Femur (tissue), 1 donor: ENCODE measurements at places on chromosomes 4 and X.
A peak's percentile ranks its signal among the peaks of the same experiment; 100 is the strongest.

- no peak for DNase-seq
Measured at GRCh38 chr4:139319571-139319970, 17.3 kb upstream of the NDUFC1 start.

GRCh38 chrX:107676559-107677378, 48.5 kb downstream of the PRPS1 start:
- peak; percentile 82 for DNase-seq

GRCh38 chr4:41389356-41389755, 132.6 kb downstream of the UCHL1 start:
- DNase-seq, result no peak

DNA sequence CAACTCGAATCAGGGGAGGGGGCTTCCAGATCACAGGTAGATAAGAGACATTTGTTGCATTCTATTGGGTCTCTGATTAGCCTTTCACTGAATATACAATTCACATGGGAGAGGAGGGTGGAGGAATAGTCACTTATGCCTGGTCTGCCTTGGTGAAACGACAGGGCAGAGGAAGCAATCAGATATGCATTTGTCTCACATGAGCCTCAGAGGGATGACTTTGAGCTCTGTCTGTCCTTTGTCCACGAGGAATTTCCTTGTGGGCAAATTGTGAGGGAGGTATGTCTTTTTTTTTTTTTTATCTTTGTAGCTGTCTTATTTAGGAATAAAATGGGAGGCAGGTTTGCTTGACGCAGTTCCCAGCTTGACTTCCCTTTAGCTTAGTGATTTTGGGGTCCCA, 28.5 kb upstream of the TMSB4X start:
- DNase-seq, result no peak

GRCh38 chrX:135345107-135345589, 35.9 kb downstream of the ETDC start:
- DNase-seq, result peak; percentile 68

DNA sequence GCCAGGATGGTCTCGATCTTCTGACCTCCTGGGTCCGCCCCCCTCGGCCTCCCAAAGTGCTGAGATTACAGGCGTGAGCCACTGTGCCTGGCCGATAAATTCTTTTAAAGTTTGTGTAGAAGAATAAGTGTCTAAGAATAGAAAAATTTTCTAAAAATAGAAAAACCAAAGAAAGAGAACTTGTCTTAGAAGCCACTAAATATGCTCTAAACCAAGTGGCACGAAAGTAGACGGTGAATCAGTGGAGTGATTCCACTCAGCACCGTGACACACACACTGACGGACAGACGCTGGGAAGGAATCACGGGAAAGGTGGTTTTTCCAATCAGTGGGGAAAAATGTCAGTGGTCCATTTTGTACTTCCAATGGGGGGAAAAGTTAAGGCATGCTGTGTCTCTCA, 72.7 kb upstream of the PSAPL1 start:
- DNase-seq, result no peak

- no peak for DNase-seq
Measured at GRCh38 chrX:124476562-124476961, 130.2 kb downstream of the SH2D1A start.

- DNase-seq, result no peak
Measured at GRCh38 chr4:81965454-81965853, 408.3 kb downstream of the HNRNPD start.

GRCh38 chrX:40468033-40468846, 112.5 kb upstream of the ATP6AP2 start:
- peak; percentile 55 for DNase-seq

GRCh38 chrX:148632444-148632843, 132.0 kb downstream of the AFF2 start:
- no peak for DNase-seq

- DNase-seq, result no peak
Measured at GRCh38 chr4:37641352-37641751, 44.8 kb downstream of the RELL1 start.

GRCh38 chrX:22063284-22063683, 31.2 kb downstream of the PHEX start:
- no peak for DNase-seq

- no peak for DNase-seq
Measured at GRCh38 chrX:148928811-148929210, 428.4 kb downstream of the AFF2 start.

DNA sequence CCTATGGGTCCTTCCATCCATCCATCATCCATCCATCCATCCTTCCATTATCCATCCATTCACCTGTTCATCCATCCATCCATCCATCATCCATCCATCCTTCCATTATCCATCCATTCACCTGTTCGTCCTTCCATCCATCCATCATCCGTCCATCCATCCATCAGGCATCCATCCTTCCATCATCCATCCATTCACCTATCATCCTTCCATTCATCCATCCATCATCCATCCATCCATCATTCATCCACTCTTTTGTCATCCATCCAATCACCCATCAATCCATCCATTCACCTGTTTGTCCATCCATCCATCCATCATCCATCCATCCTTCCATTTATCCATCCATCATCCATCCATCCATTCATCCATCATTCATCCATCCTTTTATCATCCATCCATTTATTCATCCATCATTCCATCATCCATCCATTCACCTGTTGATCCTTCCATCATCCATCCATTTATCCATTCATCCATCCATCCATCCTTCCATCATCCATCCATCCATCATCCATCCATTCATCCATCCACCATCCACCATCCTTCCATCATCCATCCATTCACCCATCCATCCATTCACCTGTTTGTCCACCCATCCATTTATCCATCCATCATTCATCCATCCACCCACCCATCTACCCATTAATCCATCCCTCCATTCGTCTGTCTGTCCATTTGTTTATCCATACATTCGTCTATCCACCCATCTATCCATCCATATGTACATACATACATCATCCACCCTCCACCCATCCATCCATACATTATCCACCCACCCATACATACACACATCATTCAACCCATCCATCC, 34.8 kb downstream of the SH3TC1 start:
- no peak for DNase-seq

GRCh38 chr4:123104310-123105025, 182.1 kb upstream of the NUDT6 start:
- no peak for DNase-seq

- DNase-seq, result no peak
Measured at GRCh38 chr4:167715176-167715575, 377.2 kb upstream of the ANXA10 start.

GRCh38 chr4:42048394-42048793, 58.1 kb downstream of the SLC30A9 start:
- DNase-seq, result no peak

- peak; percentile 76 for DNase-seq
Measured at GRCh38 chrX:49184294-49185281, 1.6 kb downstream of the PRICKLE3 start.

GRCh38 chr4:11019451-11020240, 335.1 kb upstream of the CLNK start:
- DNase-seq, result no peak

DNA sequence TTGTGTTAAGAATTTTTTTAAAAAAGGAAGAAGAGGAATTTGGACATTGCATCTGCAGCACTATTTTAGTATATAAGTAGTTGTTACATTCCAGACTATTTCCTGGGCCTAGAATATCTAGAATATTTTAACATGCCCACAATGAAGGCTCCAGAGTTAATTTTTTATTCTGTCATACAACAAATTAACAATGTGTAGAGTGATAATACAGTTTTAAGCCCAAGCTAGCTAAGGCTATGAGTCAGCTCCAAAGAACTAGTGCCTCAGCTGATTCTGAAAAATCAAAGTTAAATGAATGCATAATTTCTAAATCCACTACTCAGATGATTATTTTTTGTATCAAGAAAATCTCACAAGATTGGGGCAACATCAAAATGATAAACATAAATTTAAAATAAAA, 231.4 kb downstream of the PRDM5 start:
- no peak for DNase-seq

GRCh38 chr4:168979338-168979737, 30.7 kb downstream of the CBR4 start:
- DNase-seq, result no peak

- DNase-seq, result no peak
Measured at GRCh38 chr4:130393231-130393630, 1297.3 kb downstream of the C4orf33 start.

- DNase-seq, result no peak
Measured at GRCh38 chr4:108991551-108992328, 228.9 kb upstream of the ETNPPL start.

GRCh38 chrX:70672326-70672725, 227.7 kb downstream of the DLG3 start:
- DNase-seq, result no peak

GRCh38 chrX:68443155-68443868, 10.0 kb upstream of the OPHN1 start:
- DNase-seq, result no peak

GRCh38 chrX:137151403-137151802, 117.6 kb upstream of the GPR101 start:
- no peak for DNase-seq

DNA sequence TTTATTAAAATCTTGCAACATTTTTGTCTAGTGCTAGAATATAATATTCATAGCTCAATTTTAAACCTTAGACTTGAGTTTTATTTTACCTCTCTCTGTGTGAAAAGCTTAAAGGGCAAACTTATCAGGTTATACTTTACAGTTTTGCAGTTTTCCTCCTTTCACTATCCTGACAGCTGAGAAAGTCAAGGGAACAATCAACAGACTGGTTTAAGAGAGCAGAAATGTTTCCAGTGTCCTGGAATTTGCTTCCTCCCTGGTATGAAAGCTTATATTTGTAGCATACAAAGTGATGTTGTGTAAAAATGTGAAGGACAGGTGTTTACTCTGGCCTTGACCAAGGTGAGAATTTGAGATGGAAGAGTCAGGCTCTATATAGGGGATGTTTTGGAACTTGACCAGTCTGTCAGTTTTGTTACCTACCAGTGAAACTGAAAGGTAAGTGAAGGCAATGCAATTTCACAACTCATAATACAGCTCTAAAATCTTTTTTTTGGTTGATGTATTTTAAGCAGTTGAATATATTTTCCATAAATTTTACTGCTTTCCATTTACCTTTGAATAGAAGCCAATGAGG, 64.6 kb downstream of the FHIP1A start:
- DNase-seq, result no peak

DNA sequence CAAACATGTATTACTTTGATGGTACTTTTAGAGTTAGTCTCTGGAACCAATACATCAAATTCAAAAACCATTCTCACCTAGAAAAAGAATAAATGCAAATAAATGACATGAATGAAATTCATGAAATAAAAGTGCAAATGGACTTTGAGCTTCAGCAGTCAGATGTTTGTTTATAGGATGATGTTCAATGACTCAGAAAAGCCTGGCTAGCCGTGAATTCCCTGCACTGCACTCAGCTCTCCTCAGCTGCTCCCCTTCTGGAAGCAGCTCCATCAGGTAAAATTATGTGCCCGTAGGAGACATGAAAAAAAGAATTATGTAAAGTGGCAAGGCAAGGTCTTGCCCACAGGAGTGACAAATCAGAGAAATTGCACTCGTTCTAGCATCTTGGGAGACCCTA, 390.6 kb downstream of the GPM6A start:
- DNase-seq, result no peak

DNA sequence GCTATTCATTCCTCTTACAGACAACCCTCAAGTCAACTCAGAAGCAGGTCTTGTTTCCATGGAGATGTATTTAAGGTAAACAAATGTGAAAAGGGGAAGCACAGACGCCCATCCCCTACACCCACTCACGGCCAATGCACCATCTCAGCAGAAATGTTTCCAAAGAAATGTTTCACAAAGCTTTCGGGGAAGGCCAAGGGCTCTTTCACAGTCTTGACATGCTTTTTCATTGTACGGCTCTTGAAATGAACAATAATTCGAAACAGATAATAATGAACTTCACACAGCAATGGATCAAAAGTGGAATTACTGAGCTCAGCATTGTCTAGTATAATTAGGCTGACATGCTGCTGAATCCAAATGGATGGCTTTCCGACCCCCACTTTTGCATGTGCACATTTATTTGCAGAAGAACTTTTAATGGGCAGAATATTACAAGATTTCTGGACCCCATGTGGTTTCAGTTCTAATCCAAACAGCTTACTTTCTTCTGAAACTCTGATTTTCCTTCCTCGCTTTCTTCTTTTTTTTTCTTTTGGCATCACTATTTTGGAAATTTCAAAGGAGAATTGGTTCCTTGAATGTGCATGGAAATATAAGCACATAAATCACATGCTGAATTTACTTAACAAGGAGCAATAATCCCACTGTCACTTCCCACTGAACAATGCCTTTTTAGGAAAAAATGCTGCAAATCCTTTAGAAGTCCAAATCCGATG, 160.9 kb downstream of the SMIM20 start:
- peak; percentile 68 for DNase-seq

GRCh38 chrX:155148724-155149537, 67.3 kb upstream of the VBP1 start:
- DNase-seq, result no peak

DNA sequence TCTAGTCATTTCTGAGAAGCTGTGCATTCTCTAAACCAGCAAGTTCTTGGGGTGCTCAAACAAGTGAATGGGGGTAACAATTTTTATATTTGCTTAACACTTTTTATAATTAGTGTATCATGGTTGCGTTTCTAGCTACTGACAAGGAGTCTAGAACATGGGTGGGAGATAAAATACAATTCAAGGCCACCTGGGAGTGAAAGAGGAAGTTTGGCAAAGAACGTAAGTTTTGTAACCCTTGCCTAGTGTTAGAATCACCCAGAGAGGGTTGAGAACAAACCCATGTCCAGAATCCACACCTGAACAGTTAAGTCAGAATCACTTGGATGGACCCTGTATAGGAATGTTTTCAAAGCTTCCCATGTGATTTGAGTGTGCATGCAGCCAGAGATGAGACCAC, 92.7 kb downstream of the AFF2 start:
- no peak for DNase-seq

- no peak for DNase-seq
Measured at GRCh38 chr4:1735215-1735614, 13.9 kb downstream of the TACC3 start.

DNA sequence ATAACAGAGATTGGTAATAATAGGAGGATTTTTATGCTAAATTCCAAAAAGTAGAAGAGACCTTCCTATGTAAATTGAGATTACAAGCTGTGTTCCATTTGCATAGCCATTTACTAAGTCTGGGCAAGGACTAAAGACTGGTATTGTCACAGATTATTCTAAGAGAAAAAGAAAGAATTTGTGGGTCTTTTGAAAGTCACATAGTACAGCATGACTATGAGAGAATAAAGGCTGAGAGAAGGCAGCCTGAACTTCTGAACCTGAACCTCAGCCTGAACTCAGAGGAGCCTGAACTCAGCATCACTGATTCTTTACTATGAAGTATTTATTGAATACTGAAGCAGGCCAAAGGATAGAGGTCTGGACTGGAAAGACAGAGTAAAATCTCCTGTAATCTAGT, 297.5 kb downstream of the STPG2 start:
- DNase-seq, result no peak

DNA sequence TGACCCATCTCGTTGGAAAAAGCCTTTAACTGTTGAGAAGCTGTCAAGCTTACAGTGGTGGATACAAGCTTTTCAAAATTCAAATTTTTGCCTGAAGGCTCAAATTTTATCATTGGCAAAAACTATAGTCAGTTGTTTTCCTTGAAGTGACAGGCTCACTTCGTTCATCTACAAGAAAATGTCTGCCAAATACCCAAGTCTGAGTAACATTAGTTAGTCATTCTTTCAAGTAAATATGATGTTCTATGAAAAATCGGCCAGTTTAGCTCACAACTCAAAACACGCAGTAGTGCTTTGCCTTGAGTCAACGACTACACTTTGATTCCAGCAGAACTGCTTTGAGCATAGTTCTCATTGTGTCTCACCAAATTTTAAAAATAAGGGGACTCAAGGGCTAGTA, 170.3 kb upstream of the MAMLD1 start:
- DNase-seq, result no peak
